Activated CD8-positive, alpha-beta memory T cell treated with anti-CD3 and anti-CD28 coated beads, Interleukin-2, amount 10 ng/mL, durations not matched to agents 7 days and 5 days (primary cell): ENCODE measurements at places on chromosomes 2 and 18. TPM values are rescaled to one million over a fixed set of nuclear protein-coding genes. Genes with fewer than 3 reads are reported as not detected.

DNA sequence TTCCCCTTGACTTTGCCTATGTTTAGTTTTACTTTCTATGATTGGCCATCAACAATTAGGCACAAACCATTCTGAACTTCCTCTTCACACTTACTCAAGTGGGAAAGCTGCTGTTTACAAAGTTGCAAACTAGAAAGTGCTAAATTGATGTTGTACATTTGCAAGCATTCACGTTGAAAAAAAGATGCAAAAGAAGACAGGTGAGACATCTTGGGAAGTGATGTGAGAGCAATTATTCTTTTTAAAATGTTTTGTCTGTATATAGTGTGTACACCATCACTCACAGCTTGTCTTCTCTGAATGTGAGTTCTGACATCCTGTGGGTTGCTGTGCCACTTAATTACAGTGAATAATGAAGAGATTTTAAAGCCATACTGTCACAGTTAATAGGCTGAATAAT, 874.1 kb upstream of the LRATD1 start:
- no peak for DNase-seq

The CPO gene
- total RNA-seq, result not detected

The RUFY4 gene
- 5.1 TPM for total RNA-seq

The CIAO1 gene
- total RNA-seq, result 67.0 TPM

DNA sequence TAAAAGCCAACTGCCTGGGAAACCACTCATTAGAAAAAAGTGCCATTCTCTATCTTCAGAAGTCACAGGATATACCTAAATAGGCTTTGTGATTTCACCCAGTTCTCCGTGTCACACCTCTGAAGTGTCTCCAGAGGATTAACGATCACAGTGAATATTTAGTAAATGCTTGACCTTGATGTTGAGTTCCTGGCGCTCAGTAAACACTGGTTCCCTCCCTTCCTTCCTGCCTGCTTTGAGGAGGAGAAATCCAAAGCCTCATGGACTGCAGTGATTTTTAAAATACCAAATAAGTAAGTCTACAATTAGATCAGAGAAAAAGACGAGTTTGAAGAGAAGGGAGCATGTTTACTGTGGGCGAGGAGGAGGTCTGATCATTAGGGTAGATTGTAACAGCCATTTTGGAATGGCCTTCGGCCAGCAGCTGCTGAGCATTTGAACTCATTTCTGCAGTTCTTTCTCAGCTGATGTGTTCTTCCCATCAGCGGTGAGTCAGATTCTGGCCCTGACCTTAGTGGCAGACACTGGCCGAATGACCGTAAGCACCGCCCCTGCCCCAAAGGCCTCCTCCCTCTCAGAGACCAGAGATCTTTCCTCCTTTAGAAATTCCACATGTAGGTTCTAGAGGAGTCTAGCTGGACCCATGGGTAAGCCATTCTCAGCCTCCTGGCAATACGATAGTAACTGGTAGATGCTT, 62.1 kb upstream of the SLC16A14 start:
- DNase-seq, result no peak

DNA sequence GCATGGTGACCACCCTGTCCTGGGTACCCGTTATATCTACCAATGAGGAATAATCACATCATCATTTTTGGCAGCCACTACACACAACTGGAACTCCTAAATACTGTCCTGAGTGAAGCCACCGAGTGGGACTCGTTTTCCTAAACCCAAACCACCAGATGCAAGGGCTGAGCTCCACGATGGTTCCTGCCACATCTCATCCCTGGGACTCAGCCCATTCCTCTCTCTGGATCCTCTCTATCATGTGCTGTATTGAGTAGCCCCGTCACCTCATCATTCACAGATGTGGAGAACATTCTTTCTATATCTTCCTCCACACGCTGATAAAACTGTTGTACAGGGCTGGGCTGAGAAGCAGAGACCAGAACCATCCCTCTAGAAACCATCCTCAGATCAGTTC, 79.4 kb upstream of the SMAD7 start:
- DNase-seq, result peak; percentile 29

- no peak for DNase-seq
Observed at GRCh38 chr18:24974431-24974830, 377.5 kb downstream of the ZNF521 start.
